DND-41 (cell line): ENCODE measurements at places on chromosomes 7 and 10.

DNA sequence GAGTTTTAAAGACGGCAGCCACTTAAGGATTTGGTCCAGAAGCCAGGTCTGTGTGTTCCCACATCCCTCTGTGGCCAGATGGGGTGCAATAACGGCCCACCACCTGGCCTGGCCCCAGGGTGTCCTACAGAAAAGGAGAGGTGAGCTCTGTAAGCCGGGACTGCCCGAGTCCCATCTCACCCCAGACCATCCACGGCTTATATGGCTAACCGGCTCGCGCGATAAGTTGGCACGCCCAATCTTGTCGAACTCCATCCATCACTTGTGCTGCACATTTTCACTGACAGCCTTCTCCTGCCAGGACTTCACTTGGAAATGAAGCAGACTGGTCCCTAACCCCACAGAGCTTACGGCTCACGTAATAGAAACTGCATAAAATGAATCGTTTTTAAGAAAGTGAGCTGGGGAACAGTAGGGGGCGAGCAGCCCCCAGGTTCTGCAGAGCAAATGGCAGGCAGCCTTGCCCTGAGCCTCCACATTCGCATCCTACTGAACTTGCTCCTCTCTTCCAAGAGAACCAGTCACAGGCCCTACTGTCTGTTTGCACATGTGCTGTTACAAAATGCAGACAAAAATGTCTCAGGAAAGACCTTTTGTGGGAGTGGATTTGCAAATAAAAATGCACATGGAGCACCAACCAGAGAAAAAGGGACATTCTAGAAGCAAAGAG, 98.2 kb downstream of the TNS3 start:
- DNase-seq: no peak

DNA sequence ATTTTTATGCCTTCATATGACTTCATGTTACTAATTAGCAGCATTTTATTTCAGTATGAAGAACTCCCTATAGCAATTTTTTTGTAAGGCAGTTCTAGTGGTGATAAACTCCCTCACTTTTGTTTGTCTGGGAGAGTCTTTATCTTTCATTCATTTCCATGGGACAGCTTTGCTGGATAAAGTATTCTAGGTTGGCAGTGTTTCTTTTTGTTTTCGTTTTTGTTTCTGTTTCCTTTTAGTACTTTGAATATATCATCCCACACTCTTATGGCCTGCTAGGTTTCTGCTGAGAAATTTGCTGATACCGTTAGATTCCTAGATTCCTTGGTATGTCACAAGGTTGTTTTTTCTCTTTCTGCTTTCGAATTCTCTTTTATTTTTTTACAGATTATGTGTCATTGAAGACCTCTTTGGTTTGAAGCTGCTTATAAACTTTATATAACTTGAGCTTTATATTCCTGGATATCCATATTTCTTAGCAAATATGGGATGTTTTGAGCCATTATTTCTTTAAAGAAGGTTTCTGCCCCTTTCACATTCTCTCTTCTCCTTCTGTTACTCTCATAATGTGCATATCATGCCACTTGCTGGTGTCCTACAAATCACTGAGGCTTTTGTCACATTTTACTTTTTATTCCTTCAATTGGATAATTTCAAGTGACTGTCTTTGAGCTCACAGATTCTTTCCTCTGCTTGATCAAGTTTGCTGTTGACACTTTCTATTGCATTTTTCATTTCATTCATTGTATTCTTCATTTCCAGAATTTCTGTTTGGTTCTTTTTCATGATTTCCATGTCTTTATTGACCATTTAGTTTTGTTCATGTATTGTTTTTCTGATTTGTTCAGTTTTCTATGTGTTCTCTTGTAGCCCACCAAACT, 28.9 kb upstream of the AHR start:
- no peak for DNase-seq

DNA sequence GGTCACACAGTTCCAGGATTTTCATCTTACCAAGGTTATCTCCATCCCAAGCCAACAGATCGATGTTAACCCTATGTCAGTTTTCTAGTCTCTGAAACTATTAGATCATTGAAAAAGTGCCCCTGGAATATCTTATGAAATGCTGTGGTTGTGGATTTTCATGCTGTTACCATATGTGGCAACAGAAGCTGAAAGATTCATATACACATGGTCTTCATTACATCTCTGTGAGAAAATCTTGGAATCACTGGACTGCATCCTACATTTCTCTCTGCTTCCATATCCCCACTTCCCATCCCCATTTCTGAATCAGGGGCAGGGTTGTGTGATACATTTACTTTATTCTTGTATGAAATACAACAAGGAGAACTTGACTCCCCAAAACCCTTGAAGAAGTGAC, 146.1 kb downstream of the SLC16A9 start:
- DNase-seq: no peak

- no peak for DNase-seq
Measured at GRCh38 chr10:120105001-120105400, 212.5 kb downstream of the SEC23IP start.

DNA sequence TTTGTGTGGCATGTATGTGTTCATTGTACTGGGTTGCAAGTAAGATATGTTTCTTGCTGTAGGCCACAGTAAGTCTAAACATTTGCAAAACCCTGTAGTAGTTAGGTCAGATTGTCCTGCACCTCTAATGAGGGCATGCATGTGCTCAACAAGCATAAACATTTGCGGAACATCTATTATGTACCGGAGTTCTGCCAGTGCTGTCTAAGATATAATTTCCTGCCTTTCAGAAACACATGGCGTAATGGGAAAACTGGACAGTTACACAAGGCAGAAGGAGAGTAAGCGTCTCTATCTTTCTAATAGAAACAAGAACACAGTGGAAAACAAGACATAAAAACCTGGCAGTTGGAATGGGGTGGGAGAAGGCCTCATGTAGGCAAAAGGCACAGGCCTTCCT, 2.8 kb downstream of the ABCB8 start:
- DNase-seq: no peak

- peak; percentile 16 for DNase-seq
Measured at GRCh38 chr7:148419856-148420832, 170.4 kb upstream of the C7orf33 start.

DNA sequence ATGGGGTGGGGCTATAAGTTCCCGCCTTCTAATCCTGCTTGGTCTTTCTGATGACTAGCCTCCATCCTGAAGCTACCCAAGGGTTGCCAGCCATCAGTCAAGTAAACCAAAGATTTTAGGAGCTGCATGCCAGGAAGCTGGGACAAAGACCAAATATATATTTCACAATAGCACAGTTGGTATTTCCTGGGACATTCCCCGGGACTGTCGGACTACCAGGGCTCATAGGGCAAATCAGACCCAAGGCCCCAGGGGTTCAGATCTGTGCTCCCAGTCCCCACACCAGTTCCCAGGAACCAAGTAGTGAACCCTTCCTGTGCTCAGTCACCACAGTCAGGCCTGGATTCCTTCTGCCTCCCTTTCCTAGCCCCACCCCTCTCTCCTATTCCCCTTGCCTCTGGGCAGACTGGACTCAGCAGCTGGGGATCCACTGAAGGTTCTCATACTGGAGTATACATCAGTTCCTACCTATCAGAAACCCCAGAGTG, 5.7 kb upstream of the CXCL12 start:
- DNase-seq: no peak

- no peak for DNase-seq
Measured at GRCh38 chr10:16602104-16602775, 80.6 kb upstream of the C1QL3 start.

DNA sequence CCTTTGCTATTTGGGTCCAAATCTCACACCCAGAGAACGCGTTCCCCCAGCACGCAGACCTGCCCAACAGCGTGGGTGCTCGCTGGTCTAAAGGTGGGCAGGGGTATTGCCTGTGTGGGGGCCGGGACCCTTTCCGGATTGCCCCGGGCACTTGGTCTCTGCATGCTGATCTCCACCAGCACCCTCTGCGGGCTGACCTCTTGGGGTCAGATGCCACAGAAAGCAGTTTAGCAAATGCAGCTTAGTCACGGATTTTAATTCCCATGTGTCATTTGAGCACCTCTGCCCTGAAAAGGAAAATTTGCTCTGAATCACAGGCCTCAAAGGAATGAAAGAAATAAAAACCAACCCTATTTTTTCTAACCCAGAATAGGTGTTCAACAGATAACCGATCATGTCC, 46.7 kb downstream of the PKD1L1 start:
- DNase-seq: no peak

- DNase-seq: no peak
Measured at GRCh38 chr7:94738071-94738470, 82.1 kb upstream of the SGCE start.

DNA sequence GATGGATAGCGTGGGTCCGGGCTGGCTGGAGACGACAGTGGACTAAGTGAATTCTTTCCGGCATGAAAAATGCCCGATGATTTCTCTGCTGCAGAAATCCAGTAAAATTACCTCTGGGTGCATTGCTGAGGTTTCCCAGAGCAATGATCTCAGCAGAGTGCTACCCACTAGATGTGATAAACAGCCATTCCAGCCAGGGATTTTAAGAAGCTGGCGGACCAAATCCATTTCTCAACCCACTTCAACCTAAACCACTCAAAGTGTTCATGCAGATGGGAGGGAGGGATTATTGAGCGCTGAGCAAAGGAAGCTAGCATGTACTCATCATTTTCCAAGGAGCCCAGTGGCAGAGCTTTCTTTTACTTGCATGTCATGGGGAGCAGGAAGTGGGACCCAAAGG, 116.7 kb downstream of the PRKCQ start:
- DNase-seq: no peak

GRCh38 chr10:132115732-132116131, 50.0 kb downstream of the JAKMIP3 start:
- DNase-seq: no peak

DNA sequence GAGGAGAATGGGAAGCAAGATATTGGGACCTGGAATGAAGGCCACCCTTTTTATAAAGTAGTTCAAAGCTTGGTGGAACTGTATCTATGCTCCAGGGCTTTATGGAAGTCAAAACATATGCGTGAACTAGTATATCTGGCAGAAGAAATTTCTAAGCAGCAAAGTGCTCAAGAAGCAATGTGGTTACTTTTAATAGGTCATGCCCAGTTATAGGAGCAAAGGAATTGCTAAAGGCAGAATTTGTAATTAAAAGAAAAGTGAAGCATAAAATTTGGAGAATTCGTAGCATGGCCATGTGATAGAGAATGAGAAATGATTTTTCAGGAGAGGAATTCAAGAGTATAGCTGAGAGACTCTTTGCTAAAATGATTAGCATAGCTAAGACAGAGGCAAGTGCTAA, 1110.4 kb downstream of the XPNPEP1 start:
- DNase-seq: no peak

DNA sequence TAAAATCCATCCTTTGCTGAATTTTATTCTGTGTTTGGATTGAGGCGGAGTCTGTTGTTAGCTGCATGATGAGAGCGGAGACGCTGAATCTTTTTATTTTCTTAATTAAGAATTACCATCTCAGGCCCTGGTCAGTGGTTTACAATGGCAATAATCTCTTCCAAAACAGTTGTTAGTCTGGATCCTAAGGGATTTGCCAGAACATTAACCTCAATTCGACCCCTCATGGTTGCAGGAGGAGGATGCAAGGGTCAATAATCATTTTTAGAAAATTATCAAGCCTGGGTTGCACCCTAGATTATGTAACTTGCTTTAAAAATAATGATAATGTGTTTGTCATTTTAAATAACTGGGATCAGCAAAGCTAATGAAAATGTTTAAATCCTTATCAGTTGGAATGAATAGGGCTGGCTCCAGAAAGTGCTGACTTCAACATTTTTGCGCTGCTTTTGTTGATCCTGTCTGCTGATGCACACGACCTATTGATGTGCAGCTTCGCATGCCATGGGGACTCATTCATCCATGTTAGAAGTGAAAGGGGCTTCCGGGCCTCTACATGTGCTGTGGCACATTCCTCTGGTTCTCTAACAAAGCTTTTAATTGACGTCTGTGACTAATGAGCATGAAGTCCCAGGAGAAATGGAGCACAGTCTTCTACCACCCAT, 80.7 kb upstream of the KIAA1217 start:
- DNase-seq: no peak

GRCh38 chr7:1994931-1995330, 237.8 kb downstream of the MAD1L1 start:
- DNase-seq: no peak

DNA sequence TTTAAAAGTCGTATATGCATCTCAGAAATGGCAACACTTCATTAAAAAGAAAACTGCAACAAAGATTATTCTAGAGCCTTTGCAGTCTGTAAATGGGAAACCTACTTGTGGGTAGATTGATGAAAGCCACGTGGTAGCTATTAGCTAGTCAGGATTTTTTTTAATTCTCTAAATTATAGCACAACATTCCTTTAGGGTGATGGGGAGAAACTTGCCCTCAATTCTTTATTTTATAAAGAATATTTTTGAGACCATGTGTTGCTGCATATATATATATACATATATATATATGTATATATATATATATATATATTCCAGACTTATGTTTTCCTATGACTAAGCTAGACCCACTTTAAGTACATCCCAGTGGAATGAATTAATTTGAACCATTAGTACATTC, 118.0 kb downstream of the PPP1R3A start:
- no peak for DNase-seq

GRCh38 chr10:128570319-128570995, 444.2 kb upstream of the MKI67 start:
- DNase-seq: no peak
